ENCODE measurements at places on chromosomes 11 and 22.

- DNase-seq, result no peak
Observed at GRCh38 chr11:63920126-63920938, 3.4 kb upstream of the RCOR2 start.

GRCh38 chr11:103968685-103969084 lies 67.8 kb upstream of the DDI1 start:
- no peak for DNase-seq

GRCh38 chr11:119742263-119742861 lies 13.4 kb upstream of the NECTIN1 start:
- DNase-seq, result no peak

DNA sequence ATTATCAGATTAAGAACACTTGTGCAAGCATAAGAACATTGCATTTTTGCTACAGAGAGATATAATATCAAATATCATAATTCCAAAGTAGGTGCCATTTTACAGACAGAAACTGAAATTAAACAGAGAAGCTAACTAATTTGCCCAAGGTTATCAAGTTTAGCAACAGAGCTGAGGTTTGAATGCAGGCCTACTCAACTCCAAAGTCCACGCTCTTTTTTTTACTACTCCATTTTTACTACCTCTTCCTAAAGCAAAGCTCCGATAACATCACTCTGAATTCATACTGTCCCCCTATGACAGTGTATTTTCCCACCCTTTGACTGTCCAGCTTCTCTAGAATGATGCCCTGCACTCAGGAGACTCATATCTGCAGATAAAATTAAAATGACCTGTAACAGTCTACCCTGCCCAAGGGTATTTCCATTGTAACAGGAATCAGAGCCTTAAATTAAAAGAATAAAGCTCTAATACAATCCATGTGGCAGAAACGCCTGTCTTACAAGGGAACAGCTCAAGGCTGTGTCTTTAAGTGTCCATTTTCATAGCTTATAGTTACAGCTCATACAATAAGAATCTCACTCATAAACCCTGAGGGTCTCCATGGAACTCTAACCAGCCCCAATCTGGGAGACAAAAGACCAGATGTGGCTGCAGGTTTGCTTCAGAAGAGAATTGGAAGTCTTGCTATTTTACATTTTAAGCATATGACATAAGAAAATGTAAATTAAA lies 36.8 kb downstream of the ALG9 start:
- DNase-seq, result no peak

- DNase-seq, result no peak
Observed at GRCh38 chr11:58433638-58434203, 5.8 kb upstream of the OR5B2 start.

DNA sequence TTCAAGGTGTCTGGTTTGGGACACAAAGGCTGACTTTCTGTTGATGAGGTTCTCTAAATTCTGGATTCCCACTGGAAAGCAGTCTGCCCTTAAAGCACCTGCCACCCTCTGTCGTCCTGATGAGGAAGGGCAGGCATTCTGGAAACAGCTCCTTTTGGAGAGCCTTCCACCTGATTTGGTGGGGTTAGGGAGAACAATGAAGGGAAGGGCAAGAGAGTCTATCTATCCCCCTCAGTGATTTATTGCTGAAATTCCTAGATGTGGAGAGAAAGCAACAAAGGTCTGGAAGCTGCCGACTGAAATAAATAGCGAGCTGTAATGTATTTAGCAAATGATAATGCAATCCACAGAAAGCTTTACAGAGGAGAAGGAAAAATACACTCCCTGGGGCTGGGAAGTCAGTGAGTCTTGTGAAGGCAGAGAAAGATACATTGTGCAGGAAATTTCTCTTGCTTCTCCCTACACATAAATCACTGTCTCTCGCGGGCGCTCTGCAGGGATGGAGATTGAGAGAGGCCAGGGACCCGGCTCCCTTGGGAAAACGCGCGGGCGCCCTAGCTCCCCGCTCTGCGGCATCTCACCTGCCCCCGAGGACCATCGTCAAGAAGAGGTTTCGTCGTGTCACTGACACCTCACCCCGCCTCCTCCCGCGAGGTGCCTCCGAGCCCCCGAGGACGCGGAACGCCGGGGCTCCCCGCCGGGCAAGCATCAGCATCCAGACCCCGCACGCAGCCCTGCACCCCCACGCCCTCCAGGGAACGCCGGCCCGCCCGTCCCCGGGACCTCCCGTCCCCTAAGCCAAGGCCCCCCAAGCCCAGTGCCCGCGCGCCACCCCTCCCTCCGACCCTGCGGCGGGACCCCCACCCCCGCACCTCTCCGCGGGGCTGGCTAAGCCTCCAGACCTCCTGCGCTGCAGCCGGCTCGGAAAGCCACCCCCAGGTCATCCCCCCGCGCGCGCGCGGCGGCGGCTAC lies 673 bp downstream of the CDON start:
- no peak for DNase-seq

- DNase-seq, result no peak
Observed at GRCh38 chr11:33454264-33454663, 197.1 kb downstream of the HIPK3 start.

GRCh38 chr11:33891714-33892327 lies at the start of gene LMO2:
Gene LMO2 (minus strand): TSS chr11:33892076. CDS start chr11:33869716, 22,360 bp downstream.
- peak; percentile 73 for DNase-seq

- DNase-seq, result no peak
Observed at GRCh38 chr11:80899381-80899780, 1458.6 kb upstream of the TENM4 start.

DNA sequence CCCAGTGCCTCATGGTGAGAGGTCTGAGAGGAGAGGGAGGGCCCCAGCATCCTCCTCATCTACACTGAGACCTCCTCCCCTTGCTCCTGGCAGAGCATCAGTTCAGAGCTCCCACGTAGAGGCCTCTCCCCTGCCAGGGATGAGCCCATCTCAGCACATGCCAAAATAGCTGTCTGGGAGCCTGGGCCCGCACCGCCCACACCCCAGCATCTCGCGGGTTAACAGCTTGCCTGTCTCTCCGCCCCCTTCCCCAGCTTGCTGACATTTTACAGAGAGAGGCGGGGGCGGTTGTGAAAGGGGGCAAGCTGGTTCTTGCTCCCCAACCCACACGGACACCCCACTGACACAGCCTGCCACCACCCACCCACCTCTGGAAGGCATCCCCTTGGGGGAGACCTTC lies 6.4 kb downstream of the DGKZ start:
- no peak for DNase-seq

DNA sequence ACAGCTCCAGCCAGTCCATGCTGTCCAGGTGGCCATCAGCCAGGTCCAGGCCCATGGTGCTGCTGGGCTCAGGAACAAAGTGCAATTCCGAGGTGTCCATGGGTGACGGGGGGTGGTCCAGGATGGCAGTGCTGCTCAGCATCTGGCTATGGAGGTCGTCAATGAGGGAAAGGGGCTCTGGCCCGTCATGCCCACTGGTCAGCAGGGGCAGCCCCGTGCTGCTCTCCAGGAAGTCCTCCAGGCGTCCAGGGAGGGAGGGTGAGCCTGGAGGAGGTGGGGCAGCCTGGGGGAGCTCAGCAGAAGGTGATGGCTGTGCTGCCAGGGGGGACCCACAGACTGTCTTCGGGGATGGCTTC lies 41.1 kb downstream of the SGSM3 start:
- no peak for DNase-seq

DNA sequence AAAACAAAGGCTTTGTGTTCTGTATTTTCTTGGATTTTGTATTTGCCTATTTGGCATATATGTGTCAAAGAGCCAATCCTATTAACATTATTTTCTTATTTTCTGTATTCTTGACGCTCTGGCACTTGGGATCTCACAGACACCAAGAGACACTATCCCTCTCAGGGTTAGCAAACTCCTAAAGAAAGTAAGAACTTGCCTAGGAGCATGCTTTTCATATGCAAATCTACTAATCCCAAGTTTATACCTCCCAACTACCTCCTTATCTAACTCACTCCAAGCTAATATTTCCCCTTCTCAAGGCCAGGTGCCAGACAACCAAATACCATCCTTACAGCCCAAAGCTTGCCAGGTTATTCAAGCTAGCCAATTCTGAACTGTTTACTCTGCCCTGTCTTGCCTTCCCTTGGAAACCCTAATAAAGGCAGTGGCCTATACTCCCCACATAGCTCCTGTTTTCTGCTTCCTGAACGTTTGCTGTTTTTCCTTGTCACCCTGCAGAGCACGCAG lies 455.4 kb upstream of the ANO3 start:
- DNase-seq, result no peak

DNA sequence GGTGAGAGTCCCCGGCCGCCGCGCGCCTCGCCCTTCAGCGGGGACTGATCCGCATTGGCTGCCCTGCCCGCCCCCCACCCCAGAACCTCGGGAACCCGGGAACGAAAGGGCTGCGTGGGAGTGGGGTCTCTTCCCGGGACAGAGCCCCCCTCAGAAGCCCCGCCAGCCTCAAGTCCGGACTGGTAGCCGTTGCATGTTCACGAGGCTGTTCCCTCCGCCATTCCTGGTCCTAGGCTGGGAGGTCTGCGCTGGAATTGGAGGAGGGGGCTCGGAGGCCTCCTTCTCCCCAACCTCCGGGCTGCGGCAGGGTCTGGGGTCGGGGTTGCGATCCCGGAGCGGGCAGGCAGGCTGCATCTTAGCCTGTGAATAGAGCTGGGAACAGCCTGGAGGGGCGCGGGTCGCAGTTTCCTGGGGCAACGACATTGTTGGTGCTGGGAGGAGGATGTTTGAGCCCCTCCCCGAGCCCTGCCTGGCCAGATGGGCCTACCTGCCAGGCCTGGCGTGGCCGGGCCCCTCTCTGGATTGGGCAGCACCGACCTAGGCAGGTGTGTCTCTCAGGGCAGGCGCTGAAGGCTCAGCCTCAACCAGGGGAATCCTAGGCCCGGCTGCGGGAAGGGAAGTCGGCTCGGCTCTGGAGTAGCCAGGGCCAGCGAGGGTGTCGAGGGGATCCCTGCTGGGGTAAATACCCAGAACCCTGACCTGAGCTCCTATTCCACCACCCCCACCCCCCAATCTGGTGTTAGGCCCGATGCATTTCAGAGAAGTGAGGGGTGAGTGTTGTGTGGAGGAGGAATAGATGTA lies 670 bp downstream of the MAPK8IP1 start:
- no peak for DNase-seq

DNA sequence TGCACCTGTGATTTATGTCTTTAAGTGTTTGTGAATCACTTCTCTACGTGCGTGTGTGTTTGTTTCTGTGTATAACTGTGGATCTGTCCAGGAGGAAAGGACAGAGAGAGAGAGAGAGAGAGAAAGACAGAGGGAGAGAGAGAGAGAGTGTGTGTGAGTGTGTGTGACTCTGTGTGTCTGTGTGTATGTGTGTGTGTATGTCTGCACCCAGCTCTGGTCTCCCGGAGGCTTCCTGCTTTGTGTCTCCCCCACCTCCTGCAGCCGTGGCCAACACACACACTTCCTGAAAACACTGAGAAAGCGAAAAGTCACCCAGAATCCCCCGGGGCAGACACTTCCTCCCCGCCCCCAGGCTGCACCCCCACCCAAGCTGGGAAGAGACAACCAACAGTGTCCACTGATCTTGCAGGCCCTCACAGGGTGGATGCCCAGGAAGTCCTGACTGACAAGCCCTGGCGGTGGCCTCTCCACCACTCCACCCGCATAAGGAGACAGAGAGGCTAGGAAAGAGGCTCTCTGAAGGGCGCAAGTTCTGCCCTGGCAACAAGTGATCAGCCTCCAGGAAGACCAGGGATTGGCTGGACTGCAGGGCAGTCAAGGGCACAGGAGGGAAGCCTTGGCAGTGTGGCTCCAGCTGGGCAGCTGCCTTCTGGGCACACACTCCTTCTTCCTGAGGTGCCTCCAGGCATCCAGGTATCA lies 30.0 kb downstream of the ARAP1 start:
- peak; percentile 93 for DNase-seq

- DNase-seq, result peak; percentile 66
Observed at GRCh38 chr22:36221799-36222751, 17.3 kb downstream of the APOL2 start.

DNA sequence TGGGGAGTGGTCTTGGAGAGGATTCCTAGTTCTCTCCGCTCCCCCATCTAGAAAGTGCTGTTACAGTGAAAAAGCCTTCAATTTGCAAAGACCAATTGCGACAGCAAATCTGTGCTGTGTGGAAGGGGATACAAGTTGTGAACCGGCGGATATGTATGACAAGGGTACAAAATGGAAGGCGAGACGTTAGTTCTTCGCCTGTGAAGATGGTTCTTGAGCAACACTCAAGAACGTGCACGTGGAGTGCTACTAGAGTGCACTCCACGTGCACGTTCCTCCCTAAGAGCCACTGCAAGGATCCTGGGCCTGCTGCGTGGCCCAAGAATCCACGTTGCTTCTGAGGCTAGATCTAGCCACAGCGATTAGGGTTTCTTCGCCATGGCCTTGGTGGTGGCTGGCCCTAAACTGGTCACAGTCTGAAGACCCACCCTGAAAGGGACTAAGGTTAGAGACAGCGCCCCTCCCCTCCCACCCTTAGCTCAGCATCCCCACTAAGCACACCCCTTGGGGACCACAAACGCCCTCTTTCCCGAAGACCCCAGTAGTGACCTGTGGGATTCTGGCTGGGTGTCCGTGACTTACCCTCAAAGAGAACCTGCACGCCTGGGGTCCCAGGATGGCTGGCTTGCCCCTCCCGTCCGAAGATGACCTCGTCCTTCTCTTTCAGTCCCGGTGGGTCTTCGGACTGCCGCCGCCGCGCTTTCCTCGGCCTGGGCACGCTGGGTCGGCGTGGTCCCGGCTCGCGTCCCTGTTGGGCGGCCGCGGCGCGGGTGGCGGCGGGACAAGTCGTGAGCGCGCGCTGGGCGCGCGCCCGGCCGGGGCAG lies 519 bp upstream of the PDE3B start:
- DNase-seq, result no peak

DNA sequence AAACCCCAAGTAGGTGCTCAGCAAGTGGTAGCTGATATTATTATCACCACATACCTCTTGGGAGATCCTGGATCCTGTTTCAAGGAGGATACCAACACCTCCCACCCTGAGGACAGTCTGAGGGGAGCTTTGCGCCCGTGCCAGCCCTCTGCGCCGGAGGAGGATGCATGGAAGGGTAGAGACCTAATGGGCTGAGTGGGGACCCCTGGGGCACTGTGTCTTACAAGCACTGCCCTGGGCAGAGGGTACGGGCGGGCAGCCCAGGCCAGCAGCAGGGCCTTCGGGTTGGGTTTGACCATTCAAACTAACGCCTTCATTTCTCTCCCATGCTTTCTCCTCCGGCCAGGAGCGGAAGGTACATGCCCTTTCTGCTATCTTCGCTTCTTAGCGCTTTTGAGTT lies 26.3 kb downstream of the MYBPC3 start:
- no peak for DNase-seq

DNA sequence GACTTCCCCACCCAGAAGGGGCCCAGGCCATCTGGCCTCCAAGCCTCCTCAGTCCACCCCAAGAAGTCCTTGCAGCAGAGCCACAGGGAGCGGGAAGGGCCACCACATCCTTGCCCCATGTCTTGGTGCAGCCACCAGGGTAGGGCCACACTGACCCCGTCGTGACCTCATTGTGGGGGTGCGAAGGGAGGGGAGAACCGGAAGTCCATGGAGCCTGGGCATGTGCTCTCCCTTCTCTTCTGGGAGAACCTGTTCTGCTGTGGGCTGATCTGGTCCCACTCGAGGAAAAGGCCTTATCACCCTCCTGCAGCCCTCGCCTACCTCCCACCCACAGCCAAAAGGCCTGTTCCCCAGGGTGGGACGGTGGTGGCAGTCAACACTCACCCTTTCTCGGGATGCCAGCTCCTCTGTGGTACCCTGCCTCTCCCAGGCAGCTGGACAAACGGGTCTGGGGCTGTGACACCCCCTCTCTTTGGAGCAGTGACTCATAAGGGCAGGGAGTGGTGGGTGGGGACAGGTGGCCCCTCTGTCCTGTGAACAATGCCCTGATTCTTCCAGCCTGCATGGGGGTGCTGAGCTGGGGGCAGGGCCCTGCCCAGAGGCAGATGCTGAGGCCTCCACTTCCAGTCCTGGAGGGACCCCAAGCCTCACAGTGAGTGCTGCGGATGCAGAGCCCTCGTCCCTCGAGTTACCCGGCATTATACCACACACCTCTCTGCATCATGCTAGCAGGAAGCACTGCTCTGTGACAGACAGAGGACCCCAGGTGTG lies 14.6 kb upstream of the CTSD start:
- DNase-seq, result peak; percentile 60

All from hematopoietic multipotent progenitor cell treated with erythropoietin and hydrocortisone succinate and interleukin-3 and kit ligand, for 15 days (in vitro differentiated cells).